Stimulated activated effector memory CD8-positive, alpha-beta T cell treated with anti-CD3 and anti-CD28 coated beads, Interleukin-12 subunit alpha, Interleukin-12 subunit beta, amount 100 ng/mL, for 72 hours (primary cell): ENCODE measurements at places on chromosomes 3 and 15.

GRCh38 chr15:101652786-101653430 is 727 bp upstream of the TM2D3 start:
- no peak for DNase-seq

GRCh38 chr3:100525753-100526612 is 33.6 kb downstream of the TMEM45A start:
- DNase-seq, result no peak

DNA sequence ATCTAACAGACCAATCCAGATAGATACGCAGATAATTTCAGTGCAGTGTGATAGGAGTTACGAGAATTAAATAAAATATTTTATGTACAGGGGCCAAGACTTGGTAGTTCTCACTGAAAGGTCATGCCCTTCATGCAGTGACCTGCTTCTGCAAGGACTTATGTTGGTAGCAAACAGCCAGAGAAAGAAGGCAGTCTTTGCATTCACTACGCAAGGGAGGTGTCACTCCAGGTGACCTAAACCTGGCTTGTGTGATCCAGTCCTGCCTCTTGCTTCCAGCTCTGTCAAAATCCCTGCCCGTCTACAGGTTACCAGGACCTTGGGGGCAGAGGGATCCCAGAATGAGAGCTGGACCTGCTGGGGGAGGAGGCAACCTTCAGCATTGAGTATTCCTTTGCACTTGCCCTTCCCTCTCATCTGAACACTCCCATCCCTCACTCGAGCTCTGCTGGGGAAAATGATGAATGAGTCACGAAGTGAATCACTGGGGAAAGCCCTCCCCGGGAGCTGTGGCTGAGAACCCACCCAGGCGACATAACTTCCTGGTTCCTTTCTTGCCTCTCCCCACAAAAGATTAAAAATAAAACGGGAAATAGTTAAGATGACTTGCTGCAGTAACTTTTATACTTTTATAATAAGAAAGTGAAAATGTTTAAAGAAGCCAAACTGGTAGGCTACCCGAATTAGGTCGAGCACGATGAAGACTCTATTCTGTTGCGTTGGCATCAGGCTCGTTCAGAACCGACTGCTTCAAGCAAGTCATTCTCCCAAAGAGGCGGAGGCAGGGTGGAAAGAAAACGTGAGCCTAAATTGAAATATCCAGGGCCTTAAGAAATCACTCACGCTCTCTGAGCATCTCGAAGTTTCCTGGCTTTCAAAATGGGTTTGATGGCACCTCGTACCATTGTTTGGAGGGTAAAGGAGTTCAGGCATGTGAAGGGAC is 216.1 kb downstream of the SLCO3A1 start:
- DNase-seq, result peak; percentile 62

DNA sequence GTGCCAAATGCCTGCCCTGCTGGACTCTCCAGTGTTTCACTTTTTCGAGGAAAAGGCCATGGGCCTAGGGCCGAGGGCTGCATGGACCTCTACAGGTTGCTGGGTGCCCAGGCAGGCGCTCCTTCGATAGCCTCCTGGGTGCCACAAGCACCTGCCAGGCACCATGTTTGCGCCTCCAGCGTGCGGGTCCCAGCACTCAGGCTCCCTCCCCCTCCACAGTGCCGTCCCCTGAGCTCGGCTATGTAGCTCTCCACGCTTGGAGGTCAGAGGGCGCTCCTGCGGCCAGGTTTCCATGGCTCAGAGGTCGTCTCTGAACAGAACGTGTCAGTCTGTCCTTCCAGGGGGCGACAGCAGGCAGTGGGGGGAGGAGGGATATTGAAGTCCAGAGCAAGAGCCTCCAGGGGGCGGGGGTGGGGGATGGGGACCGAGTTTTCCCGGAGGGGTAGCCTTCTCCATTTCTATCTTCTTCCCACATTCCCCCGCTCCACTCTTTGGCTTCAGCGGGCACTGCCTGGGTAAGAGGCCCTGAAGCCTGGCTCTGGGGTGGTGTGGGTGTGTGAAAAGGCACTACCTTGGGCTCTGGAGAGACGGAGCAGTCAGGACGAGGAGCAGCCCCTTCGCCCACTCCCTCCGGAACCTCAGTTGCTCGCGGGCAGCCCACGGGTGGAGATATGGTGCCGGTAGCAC is 3.6 kb downstream of the ONECUT1 start:
- no peak for DNase-seq

DNA sequence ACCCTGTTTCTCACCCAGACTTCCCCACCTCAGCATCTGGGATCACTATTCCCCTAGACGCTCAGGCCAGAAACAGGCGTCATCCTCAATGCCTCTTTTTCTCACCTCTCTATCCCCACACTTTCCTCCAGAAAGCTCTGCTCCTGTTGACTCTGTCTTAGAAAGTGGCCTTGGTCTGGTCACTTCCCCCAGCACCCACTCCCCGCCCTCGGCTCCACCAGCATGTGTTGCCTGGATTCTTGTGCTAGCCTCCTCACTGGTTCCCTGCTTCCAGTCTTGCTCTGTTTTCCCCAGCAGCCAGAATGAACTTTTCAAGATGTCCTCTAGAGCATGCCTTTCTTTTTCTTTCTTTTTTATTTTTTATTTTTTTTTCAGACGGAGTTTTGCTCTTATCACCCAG is 39.7 kb upstream of the ESYT3 start:
- DNase-seq, result no peak

DNA sequence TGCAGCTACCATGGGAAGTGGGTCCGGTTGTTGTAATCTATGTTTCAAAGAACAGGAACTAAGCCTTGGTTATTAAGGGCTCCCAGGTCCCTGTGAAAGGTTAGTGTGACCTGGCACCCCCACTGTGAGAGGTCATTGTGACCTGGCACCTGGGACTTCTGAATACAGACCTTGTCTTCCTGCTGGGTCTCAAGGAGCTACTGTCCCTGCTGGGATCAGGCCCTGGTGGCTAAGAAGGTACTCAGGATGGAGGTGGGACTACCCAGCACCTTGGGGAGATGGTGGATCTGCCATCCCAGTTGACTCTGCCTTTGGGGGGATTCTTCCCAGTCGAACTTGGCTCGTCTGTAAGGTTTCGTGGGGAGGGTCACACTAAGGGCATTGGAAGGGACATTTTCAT is 10.3 kb upstream of the SLCO2A1 start:
- DNase-seq, result no peak

DNA sequence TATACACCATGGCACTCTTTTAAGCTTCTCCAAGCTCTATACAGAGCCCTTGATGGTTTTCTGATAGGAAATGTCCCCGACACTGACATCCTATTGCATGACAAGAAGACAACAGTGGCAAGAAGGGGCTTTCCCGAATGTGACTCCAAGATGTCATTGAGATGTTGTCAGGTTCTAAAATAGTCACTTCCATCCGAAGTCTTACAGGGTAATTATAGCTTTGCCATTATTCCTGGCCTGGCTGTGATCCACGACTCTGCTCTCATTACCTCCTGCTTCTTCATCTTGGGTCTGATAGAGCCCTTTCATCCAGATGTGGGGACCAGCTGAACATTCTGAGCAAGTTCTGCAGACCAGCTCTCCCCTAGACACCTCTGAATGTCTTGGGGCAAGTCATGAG is 40.6 kb upstream of the ADAMTS9 start:
- DNase-seq, result no peak

DNA sequence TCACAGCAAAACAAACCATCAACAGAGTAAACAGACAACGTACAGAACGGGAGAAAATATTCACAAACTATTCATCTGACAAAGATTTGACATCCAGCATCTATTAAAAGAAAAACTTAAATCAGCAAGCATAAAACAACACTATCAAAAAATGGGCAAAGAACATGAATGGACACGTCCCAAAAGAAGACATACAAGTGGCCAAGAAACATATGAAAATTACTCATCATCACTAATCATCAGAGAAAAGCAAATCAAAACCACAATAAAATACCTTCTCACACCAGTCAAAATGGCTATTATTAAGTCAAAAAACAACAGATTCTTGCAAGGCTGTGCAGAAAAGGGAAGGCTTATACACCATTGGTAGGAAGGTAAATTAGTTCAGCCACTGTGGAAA is 13.7 kb upstream of the SERPINI2 start:
- no peak for DNase-seq

DNA sequence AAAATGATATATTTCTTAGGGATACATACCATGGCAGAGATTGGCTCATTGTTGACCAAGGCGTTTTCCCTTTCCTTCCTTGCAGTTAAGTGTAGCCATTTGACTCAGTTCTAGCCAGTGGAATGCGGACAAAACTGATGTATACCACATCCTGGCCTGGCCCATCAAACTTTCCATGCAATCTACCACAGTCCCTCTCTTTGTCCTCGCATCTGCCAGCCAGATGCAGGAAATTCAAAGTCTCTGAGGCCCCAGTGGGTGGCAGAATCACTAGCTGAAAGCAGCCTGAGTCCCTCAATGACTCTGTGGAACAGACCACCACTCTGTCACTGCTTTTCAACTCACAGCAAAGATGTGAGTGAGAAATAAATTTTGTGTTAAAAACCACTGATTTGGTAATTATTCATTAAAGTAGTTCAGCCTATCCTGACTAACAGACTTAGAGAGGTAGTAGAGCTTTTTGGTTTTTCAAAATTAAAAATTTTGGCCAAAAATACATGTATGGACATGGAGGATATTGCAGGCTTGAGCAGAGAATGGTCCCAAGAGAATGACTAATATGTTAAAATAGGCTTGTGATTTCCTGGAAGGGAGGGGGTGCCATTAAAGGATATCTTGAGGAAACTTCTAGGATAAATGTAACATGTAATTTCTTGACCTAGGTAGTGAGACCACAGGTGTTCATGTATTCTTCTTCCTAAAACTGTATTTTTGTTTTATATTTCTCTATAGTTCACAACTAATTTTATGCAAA is 10.9 kb downstream of the LRRFIP2 start:
- peak; percentile 18 for DNase-seq
